Thyroid gland (tissue), 4 donors: ENCODE measurements at places on chromosomes 7 and 10.

GRCh38 chr7:8128449-8129317, 133.3 kb downstream of the ICA1 start:
- DNase-seq, result no peak

DNA sequence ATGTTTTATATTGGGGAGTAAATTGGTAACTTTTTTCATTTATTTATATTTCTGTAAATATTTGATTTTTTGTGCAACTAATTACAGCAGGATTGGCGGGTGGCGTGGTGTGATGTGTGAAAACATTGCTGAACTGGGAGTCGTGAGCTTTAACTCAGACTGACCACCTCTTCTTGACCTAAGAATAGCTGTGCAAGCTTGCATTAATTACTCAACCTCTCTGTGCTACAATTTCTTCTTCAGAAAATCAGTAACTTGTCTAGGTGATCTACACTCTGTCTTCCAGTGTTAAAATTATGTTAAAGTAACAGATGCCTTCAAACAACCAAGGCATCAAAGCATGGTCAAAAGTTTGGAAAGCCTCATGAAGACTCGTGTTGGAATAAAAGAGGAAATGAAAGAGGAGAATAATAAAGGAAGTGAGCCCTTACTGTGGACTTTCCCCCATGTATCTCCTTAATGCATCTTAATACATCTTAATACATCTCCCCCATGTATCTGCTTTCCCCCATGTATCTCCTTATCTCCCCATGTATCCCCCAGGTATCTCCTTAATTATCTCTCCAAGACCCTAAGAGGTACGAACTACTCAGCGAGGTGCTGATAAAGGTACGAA, 71.2 kb downstream of the SVIL start:
- no peak for DNase-seq

DNA sequence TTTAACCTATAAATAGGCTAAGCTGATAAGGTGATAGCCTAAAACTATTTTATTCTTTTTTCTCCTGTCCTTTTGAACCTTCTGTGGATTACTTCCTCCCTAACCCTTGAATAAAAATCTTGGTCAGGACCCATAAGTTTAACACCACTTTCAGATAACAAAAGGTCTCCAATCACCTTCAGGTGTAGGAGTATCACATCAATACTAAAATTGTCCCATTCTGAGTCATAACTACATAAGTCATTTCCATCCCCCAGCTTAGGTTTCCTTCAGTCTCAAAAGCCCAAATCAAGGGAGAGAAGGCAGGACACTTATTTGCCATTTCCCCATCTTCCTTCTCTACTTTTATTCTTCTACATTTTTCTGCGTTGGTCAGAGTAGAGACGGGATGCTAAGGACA, 56.9 kb upstream of the WNT16 start:
- no peak for DNase-seq

GRCh38 chr7:112260911-112261310, 54.4 kb downstream of the ZNF277 start:
- DNase-seq, result no peak

DNA sequence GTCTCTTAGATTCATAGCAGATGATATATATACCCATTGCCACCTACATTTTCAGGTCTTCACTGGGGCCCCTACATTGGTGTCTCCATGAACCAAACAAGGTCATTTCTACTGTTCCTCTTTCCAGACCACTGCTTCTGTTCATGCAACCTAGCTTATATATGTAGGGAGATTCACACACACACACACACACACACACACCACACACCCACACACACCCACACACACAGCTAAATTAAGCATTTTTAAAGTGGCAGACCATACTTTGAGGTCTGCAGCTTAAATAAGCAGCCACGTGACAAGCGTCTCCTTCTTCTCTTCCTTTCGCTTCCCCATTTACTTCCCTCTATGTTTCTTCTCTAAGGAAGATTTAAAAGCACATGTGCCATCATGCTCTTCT, 70.0 kb upstream of the CC2D2B start:
- DNase-seq, result no peak

GRCh38 chr7:108415821-108416536, 40.3 kb downstream of the NRCAM start:
- DNase-seq, result no peak

GRCh38 chr7:82534684-82535083, 91.1 kb upstream of the CACNA2D1 start:
- DNase-seq, result no peak

- DNase-seq, result peak; percentile 40
Observed at GRCh38 chr7:45574669-45575500, 717 bp downstream of the ADCY1 start.

- no peak for DNase-seq
Observed at GRCh38 chr7:114660753-114661152, 246.1 kb downstream of the FOXP2 start.

DNA sequence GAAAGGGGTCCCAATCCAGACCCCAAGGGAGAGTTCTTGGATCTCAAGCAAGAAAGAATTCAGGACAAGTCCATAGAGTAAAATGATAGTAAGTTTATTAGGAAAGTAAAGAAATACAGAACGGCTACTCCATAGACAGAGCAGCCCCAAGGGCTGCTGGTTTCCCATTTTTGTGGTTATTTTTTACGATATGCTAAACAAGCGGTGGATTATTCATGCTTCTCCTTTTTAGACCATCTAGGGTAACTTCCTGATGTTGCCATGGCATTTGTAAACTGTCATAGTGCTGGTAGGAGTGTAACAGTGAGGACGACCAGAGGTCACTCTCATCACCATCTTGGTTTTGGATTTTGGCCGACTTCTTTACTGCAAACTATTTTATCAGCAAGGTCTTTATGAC, 1033.4 kb downstream of the SORCS3 start:
- no peak for DNase-seq

DNA sequence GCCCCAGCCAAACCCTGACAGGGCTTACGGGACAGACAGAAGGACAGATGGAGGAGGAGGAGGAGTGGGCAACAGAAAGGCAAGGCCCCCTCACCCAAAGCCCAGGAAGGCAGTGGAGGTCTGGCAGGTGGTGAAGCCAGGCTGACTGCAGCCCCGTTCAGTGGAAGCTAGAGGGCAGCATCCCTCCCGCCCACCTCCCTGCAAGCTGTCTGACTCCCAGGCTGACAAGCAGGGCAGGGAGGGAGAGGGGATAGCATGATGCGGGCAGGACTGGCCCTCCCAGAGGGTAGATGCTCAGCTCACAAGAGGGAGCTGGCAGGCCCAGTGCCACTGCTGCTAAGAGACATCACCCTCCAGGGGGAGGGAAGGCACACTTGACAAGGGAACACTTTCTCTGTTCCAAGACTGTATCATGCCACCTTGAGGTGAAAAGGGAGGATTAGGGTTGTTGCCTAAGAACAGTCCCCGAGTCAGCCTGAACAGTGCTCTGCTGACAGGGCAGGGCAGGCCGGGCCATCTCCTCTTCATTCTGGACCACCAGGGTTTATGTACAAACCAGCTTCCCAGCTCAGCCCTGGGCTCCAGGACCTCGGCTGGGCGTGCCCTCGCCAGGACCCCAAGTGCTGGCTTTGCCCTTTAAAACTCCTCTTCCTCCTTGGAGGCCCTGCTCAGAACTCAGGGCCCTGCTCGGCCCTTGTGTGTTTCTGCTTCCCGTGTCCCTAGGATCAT, 61.8 kb downstream of the RASGEF1A start:
- DNase-seq, result peak; percentile 64

DNA sequence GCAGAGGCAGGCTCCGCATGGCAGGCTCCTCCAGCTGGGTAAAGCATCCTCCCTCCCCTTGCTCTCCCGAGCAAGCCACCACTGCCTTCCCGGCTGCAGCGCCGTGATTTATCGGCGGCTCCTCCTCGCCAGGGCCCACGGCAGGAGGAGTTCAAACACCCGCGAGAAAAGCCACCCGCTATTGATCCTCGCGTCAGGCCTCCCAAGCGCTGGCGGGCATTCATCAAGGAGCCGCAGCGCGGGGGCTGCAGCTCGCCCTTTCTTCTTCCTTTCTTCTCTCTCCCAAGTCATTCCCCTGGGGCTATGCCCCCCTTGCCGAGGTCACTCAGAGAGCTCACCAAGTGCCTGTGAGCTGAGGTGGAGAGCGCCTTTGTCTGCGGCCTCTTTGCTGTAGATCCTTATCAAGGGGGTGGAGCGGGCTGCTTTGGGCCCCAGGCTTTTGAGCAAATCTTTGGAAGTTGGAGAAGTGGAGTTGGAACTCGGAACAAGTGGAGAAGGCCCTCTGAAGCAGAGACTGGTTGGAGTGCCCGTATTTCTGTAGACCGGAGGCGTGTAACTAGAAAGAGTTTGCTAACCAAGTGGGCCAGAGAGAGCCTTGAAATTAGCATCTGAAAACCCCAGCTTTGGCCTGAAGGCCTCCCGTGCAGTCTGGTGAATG, 107.2 kb upstream of the PPIF start:
- no peak for DNase-seq

GRCh38 chr10:3805201-3805790, 20.3 kb upstream of the KLF6 start:
- DNase-seq, result no peak

GRCh38 chr10:15378569-15378968, 7.5 kb upstream of the FAM171A1 start:
- DNase-seq, result no peak

DNA sequence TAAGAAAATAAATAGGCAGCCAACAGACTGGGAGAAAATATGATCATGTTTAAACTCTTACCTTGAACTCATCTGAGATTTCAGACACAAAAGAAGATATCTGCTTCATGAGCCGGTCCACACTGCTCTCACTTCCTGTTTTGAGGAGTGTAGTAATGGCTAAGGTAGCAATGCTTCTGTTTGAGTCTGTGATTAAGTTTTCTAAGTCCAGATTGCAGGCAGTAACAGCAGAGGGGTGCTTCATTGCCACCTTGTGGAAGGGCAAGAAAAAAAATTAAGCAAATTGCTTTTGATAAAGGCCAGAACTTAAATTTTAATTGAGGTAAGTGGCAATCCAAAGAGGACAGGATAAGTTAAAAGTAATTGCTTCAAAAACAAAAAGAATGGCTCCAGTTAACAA, 69.1 kb downstream of the MEST start:
- no peak for DNase-seq

- no peak for DNase-seq
Observed at GRCh38 chr10:79350407-79351154, 3.3 kb downstream of the PPIF start.

GRCh38 chr7:105788816-105789349, 87.5 kb downstream of the ATXN7L1 start:
- no peak for DNase-seq

- no peak for DNase-seq
Observed at GRCh38 chr10:3760083-3760482, 24.9 kb downstream of the KLF6 start.

GRCh38 chr10:72879245-72879644, 14.3 kb upstream of the OIT3 start:
- no peak for DNase-seq

DNA sequence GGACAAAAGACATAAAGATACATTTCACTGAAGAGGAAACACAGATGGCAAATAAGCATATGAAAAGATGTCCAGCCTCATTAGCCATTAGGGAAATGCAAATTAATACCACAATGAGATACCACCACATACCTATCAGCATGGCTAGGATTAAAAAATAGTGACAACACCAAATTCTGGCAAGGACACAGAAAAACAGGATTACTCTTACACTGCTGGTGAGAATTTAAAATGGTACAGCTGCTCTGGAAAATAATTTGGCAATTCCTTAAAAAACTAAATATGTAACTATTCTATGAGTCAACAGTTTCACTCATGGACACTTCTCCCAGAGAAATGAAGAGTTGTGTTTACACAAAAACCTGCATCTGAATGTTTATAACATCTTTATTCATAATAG, 121.1 kb downstream of the C10orf90 start:
- no peak for DNase-seq

- no peak for DNase-seq
Observed at GRCh38 chr7:12722636-12723605, 35.5 kb downstream of the ARL4A start.

GRCh38 chr10:49691588-49691987, 12.1 kb downstream of the C10orf53 start:
- no peak for DNase-seq

GRCh38 chr7:3950249-3950648, 649.2 kb downstream of the SDK1 start:
- no peak for DNase-seq

- no peak for DNase-seq
Observed at GRCh38 chr7:132261327-132262159, 314.7 kb downstream of the PLXNA4 start.

DNA sequence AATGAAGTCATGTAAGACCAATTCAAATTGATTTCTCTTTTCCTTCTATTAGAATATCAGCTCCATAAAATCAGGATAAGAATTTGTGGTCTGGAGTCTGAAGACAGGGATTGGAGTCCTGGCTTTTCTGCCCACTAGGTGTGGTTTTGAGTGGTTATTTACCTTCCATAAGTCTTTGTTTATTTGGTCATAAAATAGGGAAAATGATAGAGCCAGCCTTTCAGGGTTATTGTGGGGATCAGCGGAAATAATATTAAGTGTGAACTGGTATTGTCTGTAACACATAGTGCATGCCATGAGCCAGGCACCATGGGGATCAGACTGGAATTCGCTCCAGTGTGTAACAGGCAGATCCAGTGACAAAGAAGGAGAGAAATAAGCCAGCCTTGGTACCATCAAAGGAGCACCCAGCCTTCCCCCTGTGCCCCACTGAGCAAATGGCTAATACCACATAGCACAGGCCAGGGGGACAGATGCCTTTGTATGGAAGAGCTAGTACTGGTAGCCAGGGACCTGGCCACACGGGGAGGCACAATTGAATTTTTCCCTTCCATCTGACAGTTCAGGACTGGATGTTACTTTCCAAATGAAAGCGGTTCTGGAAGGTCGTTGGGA, 509.7 kb upstream of the PODXL start:
- DNase-seq, result no peak

- DNase-seq, result no peak
Observed at GRCh38 chr7:112510001-112510742, 29.4 kb downstream of the LSMEM1 start.

- DNase-seq, result no peak
Observed at GRCh38 chr10:6022660-6023059, 39.5 kb downstream of the IL2RA start.

DNA sequence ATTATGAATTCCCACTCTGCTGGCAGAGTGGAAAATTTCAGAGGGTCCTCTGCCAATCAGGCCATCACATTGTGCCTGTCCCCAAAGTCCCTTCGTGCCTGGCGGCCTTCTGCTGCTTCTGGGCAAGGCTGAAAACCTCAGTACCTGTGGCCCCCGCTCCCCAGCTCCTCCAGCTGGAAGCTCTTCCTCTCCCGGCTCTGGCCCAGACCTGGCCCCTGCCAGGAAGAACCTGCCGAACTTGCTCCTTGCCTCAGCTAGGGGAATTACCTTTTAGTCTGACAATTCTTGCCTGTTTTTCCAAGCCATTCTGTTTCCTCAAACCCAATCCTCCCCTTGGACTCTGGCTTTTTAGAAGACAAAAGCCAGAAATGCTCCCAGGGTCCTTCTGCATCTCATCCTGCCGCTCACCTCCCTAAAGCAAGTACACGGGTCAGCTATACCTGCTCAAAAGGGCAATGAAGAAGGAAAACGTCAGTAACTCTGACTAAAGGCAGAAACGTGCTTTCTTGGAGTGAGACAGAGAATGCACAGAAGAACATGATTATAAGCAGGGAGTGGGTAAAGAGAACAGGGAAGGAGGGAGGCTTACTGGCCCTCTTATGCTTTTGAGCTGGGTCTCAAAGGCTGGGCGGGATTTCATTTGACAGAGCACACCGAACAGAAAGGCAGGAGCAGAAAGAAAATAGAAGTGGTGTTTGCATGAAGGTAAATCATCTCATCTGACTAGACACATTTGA, 28.1 kb upstream of the TRIL start:
- peak; percentile 56 for DNase-seq
